ENCODE measurements at places on chromosomes 7 and 10. TPM values are rescaled to one million over a fixed set of nuclear protein-coding genes. Genes with fewer than 3 reads are reported as not detected.

The H2BK1 gene
- not detected for total RNA-seq

The ARHGEF5 gene
- 0.13 TPM for total RNA-seq

The HYAL4 gene
- total RNA-seq, result not detected

The FKBP6 gene
- total RNA-seq, result not detected

GRCh38 chr10:86446440-86446839, 75.2 kb downstream of the WAPL start:
- no peak overlapping the region for H3K27ac ChIP-seq
- peaks cover 94% of the 10 kb centered on the region for H3K36me3 ChIP-seq
- DNase-seq, result no peak
- no peaks in the 10 kb centered on the region for H3K4me1 ChIP-seq
- H3K27me3 ChIP-seq, result no peaks in the 10 kb centered on the region

DNA sequence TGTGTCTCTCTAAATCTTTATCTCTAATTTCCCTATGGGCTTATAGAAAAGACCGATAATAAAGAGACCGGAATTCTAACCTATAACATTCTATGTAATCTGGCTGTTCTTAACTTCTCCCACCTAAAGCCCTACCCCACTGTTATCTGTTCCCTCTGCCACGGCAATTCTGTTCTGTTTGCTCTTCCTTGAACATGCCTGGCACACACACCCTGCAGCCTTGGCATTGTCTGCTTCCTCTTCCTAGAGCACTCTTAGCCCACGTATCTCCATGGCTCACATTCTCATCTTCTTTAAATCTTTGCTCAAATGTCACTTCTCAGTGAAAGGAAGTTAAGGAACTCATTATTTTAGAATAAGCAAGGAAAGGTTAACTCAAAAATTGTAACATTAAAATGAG, 309.2 kb downstream of the GPR158 start:
- H3K4me1 ChIP-seq, result no peaks in the 10 kb centered on the region
- DNase-seq, result no peak
- no peak overlapping the region for H3K4me3 ChIP-seq
- no peak overlapping the region for H3K27ac ChIP-seq
- peaks cover 8% of the 10 kb centered on the region for H3K27me3 ChIP-seq

- H3K4me1 ChIP-seq, result no peaks in the 10 kb centered on the region
- H3K4me3 ChIP-seq, result no peak overlapping the region
- H3K27me3 ChIP-seq, result no peaks in the 10 kb centered on the region
- H3K36me3 ChIP-seq, result no peaks in the 10 kb centered on the region
These were observed 355.1 kb downstream of the GALNT17 start for GRCh38 chr7:71486856-71487628.

Measured in SJSA1 (cell line).